Activated naive CD8-positive, alpha-beta T cell treated with anti-CD3 and anti-CD28 coated beads, Interleukin-2, amount 10 ng/mL, durations not matched to agents 7 days and 5 days (primary cell): ENCODE measurements at places on chromosomes 1 and 21. TPM values are rescaled to one million over a fixed set of nuclear protein-coding genes. Genes with fewer than 3 reads are reported as not detected.

Gene ITLN2
- not detected for total RNA-seq

GRCh38 chr21:15037095-15037899 lies 27.5 kb downstream of the NRIP1 start:
- DNase-seq, result no peak

Gene USH2A
- total RNA-seq, result not detected

GRCh38 chr1:161913482-161914140 lies 110.1 kb downstream of the OLFML2B start:
- no peak for DNase-seq

Gene OR14K1
- total RNA-seq, result not detected

GRCh38 chr1:59307591-59307990 lies 10.7 kb downstream of the FGGY start:
- no peak for DNase-seq

DNA sequence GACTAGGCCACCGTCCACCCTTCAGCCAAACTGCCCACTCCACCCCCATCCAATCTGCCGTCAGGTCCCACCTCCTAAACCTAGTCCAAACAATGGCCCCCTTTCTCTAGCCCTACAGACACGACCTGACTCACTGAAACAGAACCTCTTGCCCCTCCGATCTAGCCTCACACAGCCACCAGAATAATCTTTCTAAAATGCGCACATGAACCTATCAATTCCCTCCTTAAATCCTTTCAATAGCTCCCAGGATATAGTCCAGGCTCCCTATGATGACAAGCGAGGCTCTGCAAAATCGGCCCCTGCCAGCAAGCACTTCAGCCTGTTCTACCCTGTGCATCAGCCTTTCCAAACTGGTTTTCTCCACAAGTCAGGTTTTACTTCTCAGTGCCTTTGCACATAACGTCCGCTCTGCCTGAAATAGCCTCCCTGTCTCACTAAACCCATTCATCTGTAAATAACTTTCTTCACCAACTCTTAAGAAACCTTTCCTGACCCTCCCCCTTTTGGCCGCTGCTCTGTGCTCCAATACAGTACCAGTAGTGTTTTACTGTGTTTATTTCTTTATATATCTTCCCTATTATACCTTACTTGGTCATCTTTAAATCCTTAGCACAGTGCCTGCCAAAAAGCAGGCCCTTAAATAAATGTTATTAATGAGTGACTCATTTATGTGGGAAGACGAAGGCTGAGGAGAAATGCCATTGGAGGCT lies 9.0 kb upstream of the CDC20 start:
- no peak for DNase-seq

Gene CTPS1
- total RNA-seq, result 47.5 TPM

DNA sequence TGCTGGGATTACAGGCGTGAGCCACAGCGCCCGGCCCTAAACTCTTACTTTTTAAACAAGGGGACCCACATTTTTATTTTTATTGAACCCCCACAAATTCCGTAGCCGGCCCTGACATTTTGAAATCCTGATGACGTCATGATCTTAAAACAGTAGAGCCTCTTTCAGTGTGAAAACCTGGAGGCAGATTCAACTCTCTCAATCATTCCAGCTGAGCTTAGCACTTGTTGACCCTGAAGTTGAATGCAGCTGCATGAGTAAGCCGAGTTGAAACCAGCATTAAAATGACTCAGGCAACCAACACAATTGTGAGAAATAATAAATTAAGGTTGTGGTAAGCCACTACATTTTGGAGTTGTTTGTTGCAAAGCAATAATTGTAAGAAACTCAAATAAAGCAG lies 93.9 kb upstream of the ADGRL4 start:
- no peak for DNase-seq

Gene OR2T5
- not detected for total RNA-seq

GRCh38 chr21:36127250-36127904 lies 7.5 kb upstream of the CBR3 start:
- DNase-seq, result no peak

Gene OR10Z1
- not detected for total RNA-seq

DNA sequence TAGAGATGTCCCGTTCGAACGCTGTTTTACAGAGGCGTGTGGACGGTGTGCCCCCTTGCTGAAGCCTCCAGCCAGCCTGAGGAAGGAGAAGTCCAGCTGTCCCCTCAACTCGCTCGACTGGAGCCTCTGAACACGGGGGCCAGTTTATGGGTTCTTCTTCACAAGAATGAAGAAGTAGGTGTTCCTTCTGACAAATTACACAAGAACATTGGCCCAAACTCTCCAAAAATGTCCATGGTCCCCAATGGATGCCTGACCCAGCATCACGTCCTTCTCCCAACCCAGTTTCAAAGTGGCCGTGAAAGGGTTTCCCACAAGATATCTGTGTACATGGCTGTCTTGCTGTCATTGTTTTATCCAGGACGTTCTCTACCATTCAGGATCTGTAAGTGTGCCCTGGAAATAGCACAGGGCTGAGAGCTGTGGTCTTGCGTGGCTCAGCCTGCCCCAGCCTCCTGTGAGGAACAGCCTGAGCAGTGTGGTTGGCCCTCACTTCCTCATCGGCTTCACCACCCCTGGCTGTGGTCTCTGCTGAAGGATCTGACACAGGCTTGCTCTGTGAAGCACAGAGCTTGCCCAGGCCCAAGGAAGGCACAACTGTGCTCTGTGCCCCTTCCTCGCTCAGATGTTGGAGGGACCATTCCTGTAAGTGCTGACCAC lies 1.0 kb upstream of the S100B start:
- peak; percentile 75 for DNase-seq

GRCh38 chr1:2504225-2504948 lies 22.0 kb downstream of the PANK4 start:
- no peak for DNase-seq

DNA sequence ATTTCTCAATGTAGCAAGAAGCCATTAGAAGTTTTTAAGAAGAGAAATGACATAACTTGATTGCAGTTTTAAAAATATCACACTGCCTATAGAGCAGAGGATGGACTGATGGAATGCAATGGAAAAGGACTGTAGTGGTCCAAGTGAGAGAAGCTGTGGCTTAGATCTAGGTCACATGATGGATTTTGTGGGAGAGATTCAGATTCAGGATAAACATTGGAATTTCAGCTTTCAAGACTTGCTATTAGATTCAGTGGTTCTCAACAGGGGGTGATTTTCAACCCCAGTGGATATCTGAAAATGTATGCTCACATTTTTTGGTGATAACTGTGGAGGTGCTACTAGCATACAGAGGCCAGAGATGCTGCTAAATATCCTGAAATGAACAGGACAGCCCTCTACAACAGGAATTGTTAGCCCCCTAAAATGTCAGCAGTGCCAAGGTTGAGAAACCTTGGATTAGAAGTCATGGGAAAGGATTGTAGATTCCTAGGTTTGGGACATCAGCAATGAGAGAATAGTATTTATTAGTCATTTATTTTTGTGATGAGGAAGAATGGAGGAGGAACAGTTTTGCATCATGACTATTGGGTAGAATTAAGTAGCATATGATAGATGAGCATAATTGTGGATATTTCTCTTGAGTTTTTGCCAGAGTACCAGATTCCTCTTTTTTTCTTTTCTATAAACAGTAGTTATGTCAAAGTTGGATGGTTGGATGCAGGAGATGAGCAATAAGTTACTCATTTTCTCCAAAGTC lies 30.1 kb upstream of the KCNK2 start:
- DNase-seq, result no peak

DNA sequence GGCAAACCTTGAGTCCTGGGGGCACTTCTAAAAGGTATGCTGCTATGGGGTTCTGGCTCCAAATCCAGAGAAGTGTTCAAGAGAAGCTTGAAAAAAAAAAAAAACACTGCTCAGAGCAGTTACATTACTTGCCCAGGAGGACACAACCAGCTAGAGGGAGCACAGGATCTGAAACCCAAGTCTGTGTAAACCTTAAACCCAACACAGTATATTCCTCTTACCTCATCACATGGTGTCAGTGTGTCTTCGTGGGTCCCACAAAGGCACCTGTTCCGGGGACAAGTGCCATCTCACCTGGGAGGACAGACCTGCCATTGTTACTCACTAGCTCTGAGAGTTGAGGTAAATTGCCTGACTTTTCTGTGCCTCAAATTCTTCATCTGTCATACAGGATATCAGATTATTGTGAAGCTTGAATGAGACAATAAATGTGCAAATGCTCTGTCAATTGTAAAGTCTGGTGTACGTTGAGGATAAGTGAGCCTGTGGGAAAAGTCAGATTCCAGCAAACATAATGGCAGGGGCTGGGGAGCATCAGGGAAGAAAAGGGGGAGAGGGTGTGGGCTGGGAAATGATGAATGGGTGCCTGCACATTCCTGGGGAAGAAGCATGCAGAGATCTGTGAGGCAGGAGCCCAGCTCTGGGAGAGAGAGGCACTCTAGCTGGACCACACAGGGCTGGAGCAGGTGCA lies 170.4 kb upstream of the ZC3H12A start:
- no peak for DNase-seq

Gene MYOM3
- total RNA-seq, result not detected

DNA sequence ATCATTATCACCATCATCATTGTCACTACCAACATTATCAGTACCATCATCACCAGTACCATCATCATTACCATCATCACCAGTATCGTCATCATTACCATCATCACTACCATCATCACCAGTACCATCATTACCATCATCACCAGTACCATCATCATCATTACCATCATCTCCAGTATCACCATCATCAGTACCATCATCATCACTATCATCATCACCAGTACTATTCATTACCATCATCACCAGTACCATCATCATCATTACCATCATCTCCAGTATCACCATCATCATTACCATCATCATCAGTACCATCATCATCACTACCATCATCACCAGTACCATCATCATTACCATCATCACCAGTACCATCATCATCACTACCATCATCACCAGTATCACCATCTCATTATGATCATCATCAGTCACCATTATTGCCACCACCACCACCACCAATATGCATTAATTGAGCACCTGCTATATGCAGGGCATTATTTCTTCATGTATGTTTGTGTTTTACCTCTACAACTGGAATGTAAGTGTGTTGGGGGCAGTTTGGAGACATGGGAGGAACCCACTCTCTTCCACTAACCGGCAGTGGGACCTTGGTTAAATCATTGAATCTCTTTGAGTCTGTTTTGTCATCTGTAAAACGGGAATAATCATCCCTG lies 7.0 kb downstream of the ZBTB8B start:
- no peak for DNase-seq

Gene APCS
- total RNA-seq, result not detected

Gene TLR5
- total RNA-seq, result 0.28 TPM

DNA sequence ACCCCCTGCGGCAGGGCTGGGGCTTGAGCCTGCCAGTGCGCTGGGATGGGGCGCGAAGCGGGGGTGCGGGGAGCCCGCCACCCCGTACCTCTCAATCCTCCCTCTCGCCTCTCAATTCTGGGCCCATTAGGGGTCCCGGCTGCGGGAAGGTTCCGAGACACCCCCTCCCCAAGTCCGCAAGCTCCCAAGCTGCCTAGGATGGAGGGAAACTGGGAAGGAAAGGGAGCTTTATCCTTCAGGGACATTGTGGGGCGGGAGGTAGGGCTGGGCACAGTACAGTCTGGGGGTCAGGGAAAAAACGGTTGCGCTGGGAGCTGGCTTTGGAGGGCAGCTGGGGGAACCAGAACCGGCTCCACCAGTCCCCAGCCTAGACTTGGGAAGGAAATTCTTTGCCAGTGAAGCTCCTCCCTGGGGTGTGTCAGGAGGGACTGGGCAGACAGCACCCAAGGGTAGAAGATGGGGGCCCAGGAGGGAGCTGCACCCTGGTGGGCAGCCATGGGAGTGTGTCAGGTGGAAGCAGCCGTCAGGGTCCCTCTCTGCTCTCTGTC lies 904 bp downstream of the GJB3 start:
- no peak for DNase-seq

- DNase-seq, result no peak
Observed at GRCh38 chr1:27547220-27548116, 56.5 kb downstream of the AHDC1 start.

Gene RAB25
- total RNA-seq, result 0.86 TPM

GRCh38 chr1:235415008-235415904 lies 48.0 kb downstream of the TBCE start:
- DNase-seq, result peak; percentile 47

GRCh38 chr1:47469910-47470309 lies 32.1 kb downstream of the FOXD2 start:
- no peak for DNase-seq

GRCh38 chr21:27813344-27813743 lies 846.5 kb upstream of the ADAMTS5 start:
- no peak for DNase-seq

DNA sequence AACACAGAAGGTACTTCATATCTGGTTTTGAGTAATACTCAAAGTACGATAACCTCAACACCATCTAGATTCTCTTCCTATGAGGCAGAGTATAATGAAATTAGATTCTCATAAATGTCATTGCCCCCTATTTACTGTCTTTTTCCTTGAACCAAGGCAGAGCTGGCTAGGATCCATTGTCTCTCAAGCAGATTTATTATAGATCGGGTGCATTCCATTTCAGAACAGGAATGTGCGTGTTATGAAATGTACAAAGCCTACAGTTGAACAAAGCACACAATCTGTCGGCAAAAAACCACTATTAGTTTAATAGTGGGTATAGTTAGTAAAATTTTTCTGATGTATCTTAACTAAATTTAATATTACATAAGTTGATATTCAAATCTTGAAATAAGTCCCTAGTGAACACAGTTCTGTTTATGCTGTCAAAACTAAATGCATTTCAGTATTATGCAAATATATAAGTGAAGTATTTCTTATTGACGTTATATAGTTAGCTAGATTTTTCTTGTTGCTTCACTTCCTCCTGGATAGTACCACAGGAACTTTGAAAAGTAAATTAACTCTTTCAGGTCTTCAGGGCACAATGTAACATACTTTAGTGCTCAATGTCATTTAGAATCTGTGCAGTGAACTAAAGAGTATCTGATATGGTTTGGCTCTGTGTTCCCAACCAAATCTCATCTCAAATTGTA lies 92.1 kb downstream of the DDAH1 start:
- DNase-seq, result no peak

Gene C1orf116
- total RNA-seq, result not detected

DNA sequence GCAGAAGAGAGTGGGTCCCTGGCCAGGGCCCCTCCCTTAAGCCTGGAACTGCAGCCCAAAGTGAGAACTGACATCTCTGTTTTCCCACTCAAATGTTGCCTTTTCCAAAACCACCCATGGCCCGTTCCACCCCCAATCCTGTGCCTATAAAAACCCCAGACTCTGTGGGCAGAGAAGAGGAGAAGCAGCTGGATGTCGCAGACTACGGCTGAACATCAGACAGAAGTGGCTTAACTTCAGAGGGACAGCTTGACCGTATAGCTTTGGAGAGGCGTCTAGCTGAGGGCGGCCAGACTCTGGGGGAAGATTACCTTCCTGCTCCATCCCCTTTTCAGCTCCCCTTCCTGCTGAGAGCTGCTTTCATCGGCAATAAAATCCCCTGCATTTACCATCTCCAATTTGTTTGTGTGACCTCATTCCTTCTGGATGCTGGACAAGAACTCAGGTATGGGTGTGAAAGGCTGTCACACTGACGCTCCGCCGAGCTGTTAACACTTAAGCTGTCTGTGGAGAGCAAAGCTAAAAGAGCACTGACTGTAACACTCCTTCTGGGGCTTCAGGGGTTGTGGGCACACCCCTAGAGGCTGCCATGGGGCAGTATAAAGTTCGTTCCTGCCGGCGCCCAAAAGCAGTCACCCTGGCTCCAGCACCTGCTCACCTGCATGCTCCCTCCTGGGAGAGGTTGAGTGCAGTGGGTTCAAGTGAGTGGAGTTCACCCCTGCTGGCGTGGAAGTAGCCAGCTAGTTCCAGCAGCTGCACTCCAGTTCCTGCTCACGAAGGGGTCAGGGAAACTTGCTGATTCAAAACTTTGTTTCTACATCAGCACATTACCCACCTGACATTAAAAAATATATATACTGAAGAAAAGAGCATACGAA lies 19.6 kb upstream of the ERO1B start:
- no peak for DNase-seq

Gene OR2L13
- not detected for total RNA-seq
